ENCODE measurements at places on chromosomes 4 and X. TPM values are rescaled to one million over a fixed set of nuclear protein-coding genes. Genes with fewer than 3 reads are reported as not detected.

CT45A10 gene
- not detected for polyA plus RNA-seq

DCAF8L2 gene
- polyA plus RNA-seq = not detected

SPIN2A gene
- polyA plus RNA-seq = 2.5 TPM

RPL34 gene
- polyA plus RNA-seq = 2,458 TPM

MAPK10 gene
- polyA plus RNA-seq = 147 TPM

ZNF185 gene
- polyA plus RNA-seq = 3.8 TPM

TRPC5OS gene
- polyA plus RNA-seq = 0.44 TPM

SPIN4 gene
- polyA plus RNA-seq = 15.6 TPM

MAGEC2 gene
- not detected for polyA plus RNA-seq

CLCN5 gene
- polyA plus RNA-seq = 13.1 TPM

SLITRK2 gene
- 2.1 TPM for polyA plus RNA-seq
